ENCODE measurements at places on chromosomes 5 and 9.
A peak's percentile ranks its signal among the peaks of the same experiment; 100 is the strongest.

DNA sequence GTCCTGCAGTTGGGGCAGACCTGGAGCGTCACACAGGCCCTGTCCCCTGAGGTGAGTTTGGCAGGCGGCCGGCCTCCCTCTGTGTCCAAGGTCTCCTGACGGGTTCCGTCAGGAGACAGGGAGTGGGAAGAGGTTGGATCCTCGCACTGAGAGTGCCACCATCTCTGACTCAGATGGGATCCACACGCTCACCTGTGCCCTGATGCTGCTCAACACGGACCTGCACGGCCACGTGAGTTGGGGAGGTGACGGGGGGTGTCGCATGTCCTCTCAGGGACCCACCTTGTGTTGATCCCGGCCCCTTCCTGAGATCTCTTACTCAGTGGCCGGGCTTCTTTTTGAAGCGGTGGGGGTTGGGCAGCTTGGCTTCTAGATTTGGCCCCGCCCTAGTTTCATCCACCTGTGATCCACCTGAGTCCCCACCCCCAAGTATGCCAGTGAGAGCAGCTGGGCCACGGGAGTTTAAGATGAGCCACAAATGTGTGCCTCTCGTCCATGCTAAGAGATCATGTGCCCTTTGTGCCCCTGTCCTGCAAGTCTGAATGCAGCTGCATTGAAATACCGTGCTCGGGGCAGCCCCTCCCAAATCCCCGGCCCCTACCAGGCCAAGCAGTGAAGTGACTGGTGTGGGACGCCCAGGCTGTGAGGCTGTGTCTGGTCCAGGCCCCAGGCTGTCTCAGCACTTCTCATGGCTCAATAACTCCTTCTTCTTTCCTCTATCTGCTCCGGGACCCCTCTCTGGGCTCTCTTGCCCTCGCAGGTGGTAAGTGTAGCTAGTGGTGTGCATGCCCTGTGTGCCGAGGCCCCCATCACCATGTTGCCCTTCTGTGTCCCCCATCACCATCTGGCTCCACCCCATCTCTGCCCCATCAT is 27.2 kb downstream of the PSD2 start:
- no peak for DNase-seq

DNA sequence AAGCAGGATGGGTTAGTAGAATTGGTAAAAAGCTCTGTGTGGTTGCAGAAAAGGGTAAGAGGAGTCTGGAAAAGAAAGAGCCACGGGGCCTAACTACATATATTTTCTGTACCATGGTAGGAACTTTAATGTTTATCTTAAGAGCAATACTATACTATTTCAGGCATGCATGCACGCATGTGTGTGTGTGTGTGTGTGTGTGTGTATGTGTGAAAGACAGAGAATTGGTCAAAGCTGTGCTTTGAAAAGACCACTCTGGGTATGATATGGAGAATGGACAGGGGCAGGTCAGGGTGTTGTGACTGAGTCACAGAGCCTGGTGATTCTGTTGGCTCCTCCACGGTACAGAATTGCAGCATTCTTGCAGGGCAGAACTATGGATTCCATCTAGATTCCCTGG is 339.3 kb downstream of the SLIT3 start:
- DNase-seq: no peak

GRCh38 chr9:132356324-132356924 is 1.6 kb upstream of the SETX start:
- DNase-seq: no peak

DNA sequence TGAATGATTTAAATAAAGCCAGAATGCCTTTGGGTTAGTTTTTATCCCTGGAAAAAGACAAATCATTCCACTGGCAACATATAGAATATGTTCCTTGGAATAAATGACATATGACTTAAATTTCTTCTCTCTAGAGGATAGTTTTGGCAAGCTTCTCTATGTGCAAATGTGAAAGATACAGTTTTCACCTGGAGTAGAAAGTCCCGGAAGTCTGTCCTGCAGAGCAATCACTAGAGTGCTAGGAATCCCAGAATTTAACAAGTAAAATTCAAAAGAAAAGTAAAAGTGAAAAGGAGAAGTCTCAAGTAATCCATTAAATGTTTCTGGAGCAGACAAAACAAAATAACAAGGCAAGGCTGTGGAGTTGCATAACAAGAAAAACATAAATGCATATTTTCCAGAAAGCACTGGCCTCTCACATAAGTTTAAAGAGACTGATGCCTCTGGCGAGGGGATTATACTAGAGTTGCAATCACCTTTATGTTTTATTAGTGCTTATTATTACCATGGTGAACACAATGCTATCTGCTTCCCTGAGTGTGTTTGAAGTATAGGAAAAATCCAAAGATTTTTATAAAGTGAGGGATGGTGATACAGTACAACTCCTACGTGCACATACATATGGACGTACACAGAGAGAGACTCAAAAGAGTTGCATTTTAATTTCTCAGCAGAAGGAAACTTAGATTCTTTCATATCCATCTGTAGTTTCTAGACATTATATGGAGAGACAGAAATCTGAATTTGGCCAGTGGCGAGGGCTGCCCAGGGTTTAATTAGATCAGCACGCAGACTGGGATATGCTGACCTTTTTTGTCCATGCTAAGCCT is 188.3 kb upstream of the ANKRD55 start:
- no peak for DNase-seq

GRCh38 chr5:171367424-171368370 is 20.0 kb upstream of the NPM1 start:
- no peak for DNase-seq

DNA sequence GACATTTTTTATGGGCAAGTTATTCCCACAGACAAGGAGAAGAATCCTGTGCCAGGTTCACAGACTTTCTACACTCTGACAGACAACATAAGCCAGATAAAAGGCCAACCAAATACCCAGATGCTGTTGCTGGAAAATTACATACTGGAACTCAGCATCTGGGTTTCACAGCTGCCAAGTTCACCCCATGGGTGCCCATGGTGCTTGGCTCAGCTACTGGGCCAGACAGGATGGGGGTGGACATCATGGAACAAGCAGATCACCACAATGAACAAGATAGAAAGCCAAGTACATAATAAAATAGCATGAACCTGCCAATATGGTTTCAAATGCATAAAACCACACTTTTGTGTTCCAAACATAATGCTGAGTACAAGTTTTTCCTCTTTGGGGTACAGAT is 999.8 kb downstream of the NR2F1-AS1 start:
- DNase-seq: no peak

DNA sequence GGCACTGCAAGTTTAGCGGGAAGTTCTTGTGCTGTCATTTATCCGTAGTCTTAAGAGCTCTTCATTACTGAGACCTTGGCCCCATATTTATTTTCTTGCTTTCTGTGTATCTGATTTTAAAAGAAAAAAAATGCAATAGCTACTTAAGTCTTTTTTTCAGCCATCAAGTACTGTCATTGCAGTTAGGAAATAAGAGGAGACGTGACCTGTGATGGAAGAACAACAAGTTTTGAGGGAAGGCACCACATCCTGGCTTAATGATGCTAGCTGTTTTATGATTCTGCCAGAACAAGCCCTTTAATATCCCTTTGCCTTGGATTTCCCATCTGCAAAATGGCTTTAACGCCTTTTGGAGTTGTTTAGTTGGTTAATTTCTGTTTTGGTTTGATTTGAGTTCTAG is 3.8 kb downstream of the RGMB start:
- no peak for DNase-seq

DNA sequence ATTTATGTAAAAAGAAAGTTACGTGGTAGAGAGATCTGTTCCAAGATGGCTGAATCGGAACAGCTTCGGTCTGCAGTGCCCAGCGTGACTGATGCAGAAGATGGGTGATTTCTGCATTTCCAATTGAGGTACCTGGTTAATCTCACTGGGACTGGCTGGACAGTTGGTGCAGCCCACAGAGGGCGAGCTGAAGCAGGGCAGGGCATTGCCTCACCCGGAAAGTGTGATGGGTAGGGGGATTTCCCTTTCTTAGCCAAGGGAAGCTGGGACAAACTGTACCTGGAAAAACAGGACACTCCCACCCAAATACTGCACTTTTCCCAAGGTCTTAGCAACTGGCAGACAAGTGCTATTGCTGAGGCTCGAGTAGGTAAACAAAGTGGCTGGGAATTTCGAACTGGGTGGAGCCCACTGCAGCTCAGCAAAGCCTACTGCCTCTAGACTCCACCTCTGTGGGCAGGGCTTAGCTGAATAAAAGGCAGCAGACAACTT is 13.1 kb upstream of the HSD17B4 start:
- peak; percentile 12 for DNase-seq

DNA sequence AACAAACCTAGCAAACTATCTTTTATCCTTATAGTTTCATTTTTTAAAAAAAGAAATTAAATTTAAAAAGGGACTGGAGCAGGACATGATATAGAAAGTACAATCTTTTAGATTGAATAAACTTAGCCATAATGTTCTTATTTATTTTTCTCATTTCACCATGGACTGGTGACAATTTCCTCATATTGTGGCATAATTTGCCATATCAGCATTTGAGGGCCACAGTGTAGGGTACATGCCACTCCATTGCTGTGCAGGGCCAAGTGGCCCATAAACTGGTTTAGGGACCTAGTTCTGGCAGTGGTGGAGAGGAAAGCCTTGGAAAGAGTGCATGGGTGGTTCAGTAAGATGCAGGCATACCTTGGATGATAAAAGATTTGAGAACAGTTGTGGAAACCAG is 232.9 kb upstream of the ELL2 start:
- DNase-seq: no peak

DNA sequence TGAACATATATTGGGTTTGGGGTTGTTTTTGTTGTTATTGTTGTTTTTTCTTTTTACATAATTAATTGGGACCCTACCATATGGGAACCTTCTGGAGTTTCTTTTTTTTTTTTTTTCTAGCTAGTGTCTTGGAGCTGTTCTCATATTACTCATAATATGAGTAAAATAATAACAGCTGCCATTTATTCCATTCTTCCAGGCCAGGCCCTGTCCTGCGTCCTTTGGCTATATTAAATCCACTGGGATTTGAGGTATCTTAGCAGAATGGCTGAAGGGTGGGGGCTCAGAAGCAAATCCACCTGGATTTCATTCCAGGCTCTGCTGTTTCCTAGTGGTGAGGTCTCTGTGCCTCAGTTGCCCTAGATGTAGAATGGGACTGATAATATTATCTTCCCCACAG is 47.2 kb upstream of the RPL26L1 start:
- DNase-seq: no peak

- DNase-seq: no peak
Observed at GRCh38 chr9:130332384-130332926, 66.9 kb downstream of the HMCN2 start.

DNA sequence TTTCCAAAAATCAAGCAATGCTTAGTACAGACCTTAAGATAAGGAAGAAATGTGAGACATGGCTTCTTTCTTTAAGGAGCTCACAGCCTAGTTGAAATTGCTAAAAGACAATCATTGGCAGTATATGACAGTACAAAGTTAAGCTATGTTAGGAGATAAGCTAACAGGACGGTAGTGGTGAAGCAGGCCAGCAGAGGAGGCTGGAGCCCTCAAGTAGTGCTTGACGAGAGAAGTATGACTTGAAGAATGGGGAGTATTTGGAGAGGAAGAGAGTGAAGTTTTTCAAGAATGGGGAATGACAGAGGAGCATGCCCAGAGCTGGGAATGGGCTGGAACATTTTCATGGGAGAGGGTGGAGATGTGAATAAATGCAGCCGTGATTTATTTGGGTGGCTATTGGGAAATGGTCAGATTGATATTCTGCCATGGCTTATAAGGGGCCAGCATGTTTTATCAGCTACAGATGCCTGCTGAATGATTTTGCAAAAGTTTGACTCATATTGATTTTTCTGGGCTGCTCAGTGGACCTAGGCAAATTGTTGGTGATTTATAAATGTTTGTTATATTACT is 43.7 kb downstream of the LURAP1L start:
- DNase-seq: no peak

DNA sequence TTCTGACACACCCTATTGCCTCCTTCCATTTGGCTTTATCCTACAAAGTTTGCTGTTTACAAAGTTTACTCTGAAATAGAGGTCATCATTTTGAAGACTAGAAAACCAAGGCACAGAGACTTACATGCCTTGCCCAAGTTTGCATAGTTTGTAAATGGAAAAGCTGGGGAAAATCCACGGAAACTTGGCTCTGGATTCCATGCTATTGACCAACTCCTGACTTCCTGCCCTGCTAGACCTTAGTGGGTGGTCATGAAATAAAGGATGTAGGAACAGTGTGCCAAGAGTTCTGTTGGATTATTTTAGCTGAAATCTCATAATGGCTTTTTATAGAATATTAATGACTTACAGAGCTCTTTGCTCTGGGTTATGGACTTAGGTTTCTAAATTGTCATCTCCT is 69.5 kb downstream of the GRIA1 start:
- no peak for DNase-seq

DNA sequence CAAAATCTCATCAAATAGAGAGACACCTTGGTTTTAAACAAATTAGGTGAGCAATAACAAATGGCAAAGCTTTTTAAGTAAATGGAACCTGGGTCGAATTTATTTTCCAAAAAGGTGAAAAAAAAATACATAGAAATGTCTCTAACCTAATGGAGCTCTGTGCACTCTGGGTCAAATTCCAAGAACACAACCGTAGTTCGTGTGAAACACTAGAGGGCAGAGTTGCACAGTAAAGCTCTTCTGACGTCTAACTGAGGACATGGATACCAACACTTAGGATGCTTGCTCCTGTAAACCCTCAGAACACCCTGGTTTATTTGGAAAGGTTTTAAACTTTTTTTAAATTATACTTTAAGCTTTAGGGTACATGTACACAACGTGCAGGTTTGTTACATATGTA is 18.9 kb downstream of the MARCHF11 start:
- DNase-seq: no peak

DNA sequence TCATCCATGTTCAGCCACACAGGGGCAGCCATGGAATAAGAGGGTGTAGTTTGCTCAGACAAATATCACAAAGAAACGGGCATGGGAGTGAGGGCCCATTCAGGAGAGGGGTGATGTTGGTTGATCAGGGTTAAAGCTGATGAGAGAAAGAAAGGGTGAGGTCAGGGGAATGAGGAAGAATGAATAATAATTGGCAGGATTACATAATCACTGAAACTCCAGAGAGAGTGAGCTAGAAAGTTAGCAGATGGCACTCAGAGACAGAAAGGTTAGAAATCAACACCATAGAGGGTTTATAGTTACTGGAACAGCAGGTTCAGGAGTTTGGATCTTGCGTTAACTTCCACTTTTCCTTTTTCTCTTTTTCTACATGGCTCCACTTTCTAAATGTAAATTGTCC is 113.9 kb downstream of the TAF11L14 start:
- no peak for DNase-seq

GRCh38 chr9:86126998-86127972 is 27.9 kb upstream of the GOLM1 start:
- no peak for DNase-seq

- no peak for DNase-seq
Observed at GRCh38 chr9:124134526-124134925, 123.0 kb downstream of the LHX2 start.

- DNase-seq: no peak
Observed at GRCh38 chr5:142466195-142466971, 141.6 kb upstream of the SPRY4 start.

GRCh38 chr9:71308454-71308853 is 187.0 kb upstream of the TRPM3 start:
- no peak for DNase-seq

Data from CD4-positive, alpha-beta T cell treated with Interleukin-17A for 4 hours (primary cell).